ENCODE measurements at places on chromosomes 6 and 20.

GRCh38 chr6:6508643-6509042, 79.9 kb upstream of the LY86 start:
- no peak for DNase-seq

- no peak for DNase-seq
Measured at GRCh38 chr6:157305670-157306653, 17.4 kb downstream of the TMEM242 start.

- DNase-seq = no peak
Measured at GRCh38 chr6:121828146-121828886, 392.9 kb downstream of the GJA1 start.

DNA sequence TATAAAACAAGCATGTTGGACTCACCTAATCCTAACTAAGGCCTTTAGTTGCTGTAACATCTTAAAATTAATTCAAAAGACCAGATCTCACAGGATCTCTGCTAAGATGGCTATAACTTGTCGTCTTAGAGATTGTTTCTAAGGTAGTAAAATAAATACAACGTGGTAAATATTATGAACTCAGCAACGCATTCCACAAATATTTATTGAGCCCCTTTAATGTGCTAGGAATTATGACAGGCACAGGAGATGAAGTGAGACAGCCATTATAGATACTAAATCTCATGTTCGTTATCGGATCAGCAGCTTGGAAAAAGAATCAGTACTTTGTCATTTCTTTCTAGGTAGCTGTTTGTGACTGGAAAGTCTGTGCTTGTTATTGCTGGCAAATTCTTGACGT, 20.9 kb upstream of the MCM3 start:
- DNase-seq = no peak

- DNase-seq = no peak
Measured at GRCh38 chr6:105431226-105431625, 28.3 kb upstream of the PREP start.

- DNase-seq = no peak
Measured at GRCh38 chr20:22446613-22447446, 137.5 kb downstream of the FOXA2 start.

All from stimulated activated CD8-positive, alpha-beta memory T cell treated with anti-CD3 and anti-CD28 coated beads, Interleukin-12 subunit alpha, Interleukin-12 subunit beta, amount 100 ng/mL, for 1 hour (primary cell).